ENCODE measurements at places on chromosomes 12 and 14.

DNA sequence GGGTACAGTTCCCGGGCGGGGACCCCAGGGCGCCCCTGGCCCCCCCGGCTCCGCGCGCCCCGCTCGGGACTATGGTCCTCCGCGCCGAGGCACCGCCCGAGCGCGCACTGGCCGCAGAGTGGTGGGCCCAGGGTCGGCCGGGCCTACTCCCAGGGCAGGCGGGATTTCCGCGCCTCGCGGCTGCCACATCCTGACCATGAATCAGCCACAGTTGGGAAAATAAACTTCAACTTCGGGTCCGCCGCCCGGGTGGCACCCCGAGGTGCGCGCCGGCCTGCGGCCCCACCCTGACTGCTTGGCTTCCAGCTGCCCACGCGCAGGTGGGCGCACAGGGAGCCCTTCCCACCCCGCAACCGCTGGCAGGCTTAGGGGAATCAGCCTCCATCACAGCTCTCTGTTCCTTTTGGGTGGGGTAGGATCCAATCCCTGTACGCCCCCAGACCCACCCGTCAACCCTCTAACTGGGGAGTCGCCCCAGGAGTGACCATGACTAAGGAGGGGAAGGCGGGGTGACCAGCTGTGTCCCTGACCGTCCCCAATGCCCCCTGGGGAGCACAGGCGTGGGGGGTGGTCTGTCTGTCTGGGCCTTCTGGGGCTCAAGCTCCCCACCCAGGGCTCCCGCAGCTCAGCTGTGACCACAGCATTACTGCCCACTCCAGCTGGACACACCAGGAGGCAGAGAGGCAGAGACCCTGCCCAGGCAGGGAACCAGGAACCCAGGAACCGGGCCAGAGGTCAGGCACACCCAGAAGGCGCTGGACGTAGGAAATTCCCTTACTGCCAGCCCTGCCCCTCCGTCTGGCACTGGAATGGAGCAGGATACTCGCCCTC, 678 bp downstream of the INF2 start:
- no peak for DNase-seq

- DNase-seq, result no peak
These were observed 5.3 kb downstream of the VDR start for GRCh38 chr12:47899466-47899865.

DNA sequence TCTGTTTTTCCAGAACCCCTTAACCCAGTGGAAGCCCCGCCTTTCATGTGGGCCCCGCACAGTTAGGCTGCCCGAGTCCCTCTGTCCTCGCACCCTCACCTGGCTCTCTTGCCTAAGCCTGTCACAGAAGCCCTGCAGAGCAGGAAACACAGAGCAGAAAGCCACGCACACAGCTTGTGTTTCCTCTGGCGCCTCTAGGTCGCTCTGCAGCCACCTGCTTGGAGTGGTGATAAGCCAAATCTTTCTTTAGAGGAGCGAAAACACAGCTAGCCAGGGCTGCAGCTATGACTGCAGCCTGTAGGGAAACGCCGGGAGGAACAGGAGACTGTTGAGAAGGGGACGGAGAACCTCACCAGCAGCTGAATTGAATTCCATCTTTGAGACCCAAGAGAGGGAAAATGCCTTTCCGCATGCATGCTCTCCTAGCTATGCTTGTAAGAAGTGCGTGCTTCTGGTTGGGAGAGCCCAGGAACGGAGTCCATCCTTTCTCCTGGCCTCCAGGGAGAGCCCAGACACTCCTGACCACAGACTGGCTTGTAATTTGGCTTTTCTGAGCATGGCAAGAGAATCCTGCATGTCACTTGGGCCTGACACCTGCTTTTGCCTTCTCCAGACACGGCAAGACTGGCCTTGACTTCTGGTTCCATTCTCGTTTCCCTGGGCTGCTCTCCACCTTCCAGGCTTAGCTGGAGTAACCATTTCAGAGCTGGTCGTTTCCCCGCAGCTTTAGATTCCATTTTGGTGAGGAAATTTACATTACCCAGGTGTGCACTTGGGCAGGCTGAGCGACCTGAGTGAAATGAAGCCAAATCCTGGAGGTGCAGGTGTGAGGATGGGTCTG, 301.6 kb downstream of the CACNA1C start:
- DNase-seq, result no peak

DNA sequence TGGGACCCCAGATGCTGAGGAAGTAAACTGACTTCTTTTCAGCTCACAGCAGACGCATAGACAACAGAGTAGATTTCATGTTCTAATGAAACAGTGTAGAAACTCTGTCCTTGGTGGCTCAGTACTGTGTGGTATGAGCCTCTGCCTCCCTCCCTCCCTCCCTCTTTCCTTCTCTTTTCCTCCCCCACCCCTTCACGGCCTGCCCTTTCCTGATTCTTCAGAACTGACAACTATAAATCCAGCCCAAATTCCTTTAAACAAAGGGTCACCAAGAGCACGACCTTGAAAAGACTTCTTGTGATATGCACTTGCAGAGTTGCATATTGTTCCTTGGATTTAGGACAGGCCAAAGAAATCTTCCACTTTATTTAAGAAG, 164.0 kb downstream of the ETV6 start:
- no peak for DNase-seq

GRCh38 chr14:51368721-51369163, 128.7 kb downstream of the TMX1 start:
- DNase-seq, result no peak
